ENCODE measurements at places on chromosomes 7 and 10.

GRCh38 chr10:61472090-61472674, 19.0 kb upstream of the TMEM26 start:
- DNase-seq: no peak

DNA sequence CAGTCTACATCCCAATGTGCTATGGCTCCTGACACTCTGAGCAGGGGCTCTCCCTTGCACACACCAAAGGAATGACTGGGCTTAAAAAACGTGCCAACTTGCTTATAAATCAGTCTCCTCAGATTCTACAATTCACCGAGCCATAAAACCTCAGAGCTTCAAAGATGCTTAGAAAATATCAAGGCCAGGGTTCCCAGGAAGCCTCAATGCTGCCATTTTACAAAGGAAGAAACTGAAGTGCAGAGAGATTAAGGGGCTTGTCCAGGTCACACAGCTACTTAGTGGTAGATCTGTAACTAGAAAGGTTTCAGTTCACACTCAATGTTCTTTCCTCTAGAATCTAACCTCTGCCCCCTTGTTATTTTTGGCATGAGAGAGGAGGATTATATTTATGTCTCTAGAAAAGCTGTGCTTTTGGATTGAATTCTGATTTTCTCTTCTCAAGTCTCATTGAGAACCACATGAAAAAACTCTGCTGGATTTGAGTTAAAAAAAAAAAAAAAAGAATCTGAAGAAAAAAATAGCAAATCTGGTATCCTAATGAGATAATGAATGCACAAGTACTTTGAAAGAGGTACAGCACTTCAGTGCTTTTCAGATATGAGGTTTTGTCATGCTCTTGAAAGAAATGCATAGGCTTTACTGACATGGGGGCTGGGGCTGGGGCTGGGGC, 22.3 kb upstream of the TSPAN33 start:
- no peak for DNase-seq

GRCh38 chr7:156942708-156943090, 6.8 kb upstream of the NOM1 start:
- no peak for DNase-seq

GRCh38 chr7:137091396-137091795, 222.9 kb downstream of the CHRM2 start:
- peak; percentile 45 for DNase-seq

GRCh38 chr10:115659616-115660015, 566.5 kb downstream of the ATRNL1 start:
- DNase-seq: peak; percentile 33

DNA sequence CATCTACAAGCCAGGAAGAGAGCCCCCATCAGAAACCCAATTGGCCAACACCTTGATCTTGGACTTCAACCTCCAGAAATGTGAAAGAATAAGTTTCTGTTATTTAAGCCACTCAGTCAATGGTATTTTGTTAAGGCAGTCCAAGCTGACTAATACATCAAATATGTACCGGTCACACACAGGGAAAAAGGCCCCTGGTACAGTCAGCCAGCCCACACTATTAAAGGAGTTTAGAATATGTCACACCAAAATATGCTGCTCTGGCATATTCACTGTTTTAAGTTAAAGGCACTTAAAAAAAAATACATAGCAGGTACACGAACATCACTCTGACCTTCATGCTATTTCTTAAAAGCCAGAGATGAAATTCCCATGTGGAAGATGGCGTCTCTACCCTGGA, 15.2 kb upstream of the CDCA7L start:
- DNase-seq: peak; percentile 91

DNA sequence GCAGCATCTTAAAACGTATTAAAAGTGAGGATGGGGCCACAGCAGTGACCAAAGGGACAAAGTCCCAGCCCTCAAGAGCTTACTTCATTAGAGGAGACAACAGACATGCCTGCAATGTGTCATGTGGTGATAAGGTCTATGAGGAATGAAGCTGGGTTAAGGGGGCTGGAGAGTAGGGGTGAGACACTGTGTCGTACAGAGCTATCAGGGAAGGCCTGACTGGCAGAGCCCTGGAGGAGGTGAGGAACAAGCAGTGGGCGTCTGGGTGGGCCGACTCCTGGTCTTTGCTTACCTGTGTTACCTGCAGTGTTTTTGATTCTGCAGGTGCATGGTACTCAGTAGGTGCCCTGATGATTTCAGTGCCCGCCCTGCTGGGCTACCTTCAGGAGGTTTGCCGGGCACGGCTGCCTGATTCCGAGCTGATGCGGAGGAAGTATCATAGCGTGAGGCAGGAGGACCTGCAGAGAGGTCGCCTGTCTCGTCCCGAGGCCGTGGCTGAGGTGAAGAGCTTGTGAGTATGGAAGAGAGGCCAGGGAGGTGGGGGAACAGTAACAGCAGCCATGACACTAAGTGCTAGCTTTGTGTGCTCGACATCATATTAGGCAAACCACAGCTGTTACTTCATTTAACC, 7.6 kb downstream of the ZFYVE27 start:
- DNase-seq: no peak

- DNase-seq: no peak
Measured at GRCh38 chr10:24917493-24917892, 34.9 kb downstream of the PRTFDC1 start.

DNA sequence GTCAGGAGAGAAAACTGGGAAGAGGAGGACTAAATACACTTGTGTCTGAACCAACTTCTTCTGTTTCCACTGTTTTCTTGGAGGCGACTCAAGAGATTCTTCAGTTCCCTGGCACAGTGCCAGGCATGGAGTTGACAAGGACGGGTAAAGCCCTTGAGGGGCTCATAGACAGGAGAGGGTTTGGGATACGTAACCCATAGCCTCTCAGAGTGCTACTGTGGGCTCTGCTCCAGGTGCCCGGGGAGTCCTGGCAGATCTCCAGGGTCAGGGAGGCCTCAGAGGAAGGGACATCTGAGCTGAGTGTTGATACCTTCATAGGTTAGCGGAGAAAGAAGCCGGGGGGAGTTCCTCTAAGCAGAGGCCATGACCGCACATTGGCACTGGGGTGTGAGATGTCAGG, 42.0 kb downstream of the GALNT17 start:
- peak; percentile 12 for DNase-seq

DNA sequence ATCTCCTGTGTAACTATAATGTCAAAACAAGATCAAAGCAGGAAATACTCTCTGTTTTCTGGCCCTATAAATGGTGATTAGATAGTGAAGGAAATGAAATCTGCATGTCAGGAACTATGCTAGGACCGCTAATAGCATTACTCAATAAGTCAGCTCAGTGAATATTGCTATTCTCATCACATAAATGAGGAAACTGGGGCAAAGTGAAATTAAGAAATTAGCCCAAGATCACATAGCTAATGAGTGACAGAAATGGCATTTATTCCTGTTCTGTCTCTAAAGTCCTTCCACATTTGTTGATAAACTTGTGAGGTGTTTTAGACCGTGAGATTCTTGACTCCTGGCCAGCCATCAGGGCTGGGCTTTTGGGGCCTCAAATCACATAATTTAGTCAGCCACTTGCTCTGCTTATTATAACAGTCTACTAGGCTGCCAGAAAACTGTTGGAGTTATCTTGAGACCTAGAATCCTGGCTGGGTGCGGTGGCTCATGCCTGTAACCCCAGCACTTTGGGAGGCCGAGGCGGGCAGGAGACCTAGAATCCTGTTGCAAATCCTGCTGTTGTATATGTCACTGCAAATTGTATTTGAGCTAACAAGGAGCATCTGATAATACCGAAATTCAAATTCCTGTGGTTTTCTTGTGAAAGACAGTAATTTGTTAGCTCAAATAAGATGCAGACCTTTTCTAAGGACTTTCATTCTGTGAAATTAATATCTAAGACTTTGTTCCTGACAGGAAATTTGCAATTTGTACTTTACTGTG, 66.5 kb upstream of the SHTN1 start:
- no peak for DNase-seq

DNA sequence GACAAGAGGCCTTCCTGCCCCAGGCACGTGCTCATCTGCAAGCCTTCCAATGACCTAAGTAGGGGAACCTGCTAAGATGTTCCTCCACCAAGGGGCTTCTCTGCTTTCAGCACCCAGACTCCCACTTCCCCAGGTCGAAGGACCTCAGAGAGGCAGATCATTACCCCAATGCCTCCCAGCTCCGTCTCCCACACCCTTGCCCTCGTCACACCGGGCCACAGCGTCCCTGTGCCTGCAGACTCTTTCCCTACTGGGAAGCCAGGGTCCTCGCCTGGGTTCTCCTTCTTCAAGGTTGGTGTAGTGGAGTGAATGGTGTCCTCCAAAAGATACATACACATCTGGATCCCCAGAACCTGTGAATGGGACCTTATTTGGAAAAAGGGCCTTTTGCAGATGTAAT, 151.9 kb downstream of the UBE2H start:
- no peak for DNase-seq

DNA sequence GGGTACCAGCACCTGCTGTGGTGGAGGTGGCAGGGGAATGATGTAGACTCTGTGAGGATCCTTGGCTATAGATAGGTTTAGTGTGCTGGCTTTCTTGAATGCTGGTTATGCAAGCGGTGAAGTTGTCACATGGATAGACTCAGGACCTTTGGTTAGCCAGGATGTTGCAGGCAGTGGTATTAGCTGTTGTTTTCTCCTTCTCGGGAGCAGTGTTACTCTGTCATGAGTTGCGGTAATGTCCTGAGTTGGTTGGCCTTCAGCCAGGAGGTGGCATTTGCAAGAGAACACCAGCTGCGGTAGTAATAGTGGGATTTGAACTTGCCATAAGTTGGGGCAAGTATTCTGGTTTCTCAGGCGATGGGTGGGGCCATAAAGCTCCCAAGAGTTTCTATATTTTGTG, 10.8 kb downstream of the AGK start:
- DNase-seq: no peak

DNA sequence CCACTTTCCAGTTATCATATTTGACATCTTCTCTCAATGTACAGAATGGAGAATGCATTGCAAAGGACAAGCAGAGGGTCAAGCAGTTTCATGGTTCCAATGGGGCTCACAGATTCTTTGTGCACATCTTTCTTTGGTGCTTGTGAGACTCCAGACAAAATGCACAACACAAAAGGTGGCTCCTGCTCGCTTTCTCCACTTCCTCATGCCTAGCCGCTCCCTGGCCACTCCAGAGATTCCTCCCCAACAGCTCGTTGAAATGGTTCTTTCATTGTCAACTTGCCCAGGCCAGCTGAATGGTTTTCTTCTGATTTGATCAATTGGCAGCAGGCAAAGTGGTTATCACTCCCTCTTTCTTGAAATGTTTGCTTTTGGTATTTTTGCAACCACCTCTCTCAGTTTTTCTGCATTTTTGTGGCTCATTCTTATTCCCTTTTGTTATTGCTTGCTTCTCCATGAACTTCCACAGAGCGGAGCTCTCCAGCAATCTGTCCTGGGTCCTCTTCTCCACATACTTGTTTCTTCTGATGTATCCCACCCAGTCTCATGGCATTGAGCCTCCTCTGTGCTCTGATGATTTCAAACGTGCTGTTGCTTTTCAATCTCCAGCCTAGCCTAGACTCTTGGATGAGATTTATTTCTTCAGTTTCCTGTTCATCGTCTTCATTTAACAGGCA, 507.8 kb upstream of the MKI67 start:
- DNase-seq: peak; percentile 43

GRCh38 chr10:125795128-125795527, 19.5 kb upstream of the MMP21 start:
- no peak for DNase-seq

DNA sequence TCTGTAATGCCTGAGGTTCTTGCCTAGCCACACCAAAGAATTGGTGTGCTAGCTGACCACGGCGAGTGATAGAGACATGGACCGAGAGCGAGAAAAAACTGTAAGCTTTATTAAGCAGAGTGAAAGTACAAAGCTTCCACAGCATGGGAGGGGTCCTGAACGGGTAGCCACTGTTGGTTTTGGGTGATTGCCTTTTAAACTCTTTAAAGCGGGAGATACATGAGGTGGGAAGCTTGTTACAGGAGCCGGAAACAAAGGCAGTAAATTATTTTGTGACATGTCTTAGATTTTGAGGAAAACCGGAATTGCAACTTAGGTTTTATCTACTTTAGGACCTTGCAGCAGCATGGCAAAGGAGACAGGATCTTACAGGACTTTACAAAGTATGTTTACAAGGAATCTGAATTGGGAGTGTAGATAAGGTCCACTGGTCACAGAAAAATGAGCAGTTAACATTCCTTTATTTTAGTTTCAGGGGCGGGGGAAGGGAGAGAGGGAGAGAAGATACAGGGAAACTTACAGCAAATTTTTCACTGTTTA, 252.7 kb upstream of the MBL2 start:
- DNase-seq: peak; percentile 10

- peak; percentile 54 for DNase-seq
Measured at GRCh38 chr7:27196287-27196767, 3.6 kb downstream of the HOXA13 start.

- peak; percentile 75 for DNase-seq
Measured at GRCh38 chr10:79445977-79446757, 743 bp upstream of the ZCCHC24 start.

DNA sequence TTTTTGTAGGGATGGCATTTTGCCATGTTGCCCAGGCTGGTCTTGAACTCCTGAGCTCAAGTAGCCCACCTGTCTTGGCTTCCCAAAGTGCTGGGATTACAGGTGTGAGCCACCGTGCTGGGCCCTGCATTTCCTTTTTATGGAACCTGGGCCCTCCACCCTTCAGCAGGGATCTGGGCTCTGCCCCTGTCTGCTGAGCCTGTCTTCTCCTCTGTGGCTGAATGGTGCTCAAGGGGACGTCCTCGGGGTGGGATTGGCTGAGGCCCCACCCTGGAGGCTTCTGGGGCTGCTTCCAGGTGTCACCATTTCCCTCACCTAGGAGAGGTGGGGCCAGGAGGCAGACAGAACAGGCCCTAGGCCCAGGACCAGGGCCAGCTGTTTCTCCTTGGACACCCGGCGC, 18.4 kb downstream of the FAM241B start:
- DNase-seq: no peak

DNA sequence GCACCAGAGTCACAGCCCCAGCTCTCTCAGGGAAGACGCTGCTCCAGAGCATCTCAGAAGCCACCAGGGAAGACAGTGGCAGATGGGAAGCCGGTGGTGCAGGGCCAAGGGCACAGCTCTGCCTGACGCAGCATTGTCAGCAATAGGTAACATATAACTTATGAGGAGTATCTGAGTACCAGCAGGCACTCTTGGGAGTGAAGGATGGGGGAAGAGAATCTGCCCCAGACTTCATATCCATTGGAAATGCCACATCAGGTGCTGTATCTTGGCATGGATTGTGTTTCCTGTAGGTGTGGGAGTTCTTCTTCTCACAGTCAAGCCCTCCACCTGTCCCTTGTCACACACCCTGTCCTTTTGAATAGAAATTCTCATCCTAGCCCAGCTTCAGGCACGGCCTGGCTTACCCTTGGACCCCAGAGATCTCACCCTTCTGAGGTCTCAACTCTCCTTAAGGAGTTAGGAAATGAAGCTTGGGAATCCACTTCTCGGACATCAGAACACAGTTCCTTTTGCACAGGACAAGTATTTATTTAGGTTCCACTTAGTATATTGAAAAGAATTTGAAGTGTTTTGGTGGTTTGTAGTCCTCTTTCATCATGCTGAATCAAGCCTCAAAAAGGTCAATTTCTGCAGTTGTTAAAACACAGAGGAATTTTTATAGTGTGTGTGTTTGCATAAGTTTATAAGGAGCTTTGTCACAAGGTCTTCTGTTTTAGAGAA, 9.9 kb downstream of the EPDR1 start:
- peak; percentile 75 for DNase-seq
